ENCODE measurements at places on chromosomes 13 and 19.

DNA sequence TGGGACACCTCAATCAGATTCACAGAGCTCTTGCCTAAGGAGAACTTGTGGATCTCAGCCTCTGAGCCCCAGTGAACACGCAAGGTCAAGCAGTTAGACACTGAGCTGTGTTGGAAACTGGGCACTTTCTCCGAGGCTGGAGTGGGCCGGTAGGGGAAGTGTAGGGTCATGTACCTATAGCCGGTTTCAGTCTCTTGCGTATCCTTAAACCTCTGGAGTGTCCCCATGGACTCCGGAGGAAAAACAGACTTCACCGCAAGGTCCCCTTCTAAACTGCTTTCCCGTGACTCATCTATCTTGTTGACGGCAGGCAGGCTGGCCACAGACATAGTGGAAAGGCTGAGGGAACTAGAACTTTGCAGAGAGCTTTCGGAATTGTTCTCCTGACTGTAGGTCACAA is 11.3 kb downstream of the IQCN start:
- no peak for DNase-seq

GRCh38 chr19:46116121-46116520 is 8.4 kb downstream of the IGFL3 start:
- DNase-seq = no peak

GRCh38 chr13:98397221-98397620 is 179.7 kb downstream of the STK24 start:
- DNase-seq = no peak

- DNase-seq = peak; percentile 43
Observed at GRCh38 chr19:14165990-14166830, 29.8 kb upstream of the ASF1B start.

DNA sequence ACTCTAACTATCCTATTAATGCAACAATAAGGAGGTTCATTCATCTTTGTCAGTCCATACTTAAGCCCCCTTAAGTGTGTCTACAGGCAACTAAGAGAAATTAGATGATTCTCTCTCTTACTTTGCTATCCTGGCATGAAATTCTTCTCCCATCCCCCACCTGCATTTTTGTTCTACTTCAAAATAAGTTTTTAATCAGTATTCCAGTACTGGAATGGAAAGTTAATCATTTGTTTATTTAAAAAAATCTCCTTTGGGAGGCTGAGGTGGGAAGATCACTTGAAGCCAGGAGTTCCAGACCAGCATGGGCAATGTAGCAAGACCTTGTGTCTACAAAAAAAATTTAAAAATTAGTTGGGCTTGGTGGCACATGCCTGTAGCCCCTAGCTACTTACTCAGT is 222.1 kb downstream of the MZT1 start:
- DNase-seq = no peak

DNA sequence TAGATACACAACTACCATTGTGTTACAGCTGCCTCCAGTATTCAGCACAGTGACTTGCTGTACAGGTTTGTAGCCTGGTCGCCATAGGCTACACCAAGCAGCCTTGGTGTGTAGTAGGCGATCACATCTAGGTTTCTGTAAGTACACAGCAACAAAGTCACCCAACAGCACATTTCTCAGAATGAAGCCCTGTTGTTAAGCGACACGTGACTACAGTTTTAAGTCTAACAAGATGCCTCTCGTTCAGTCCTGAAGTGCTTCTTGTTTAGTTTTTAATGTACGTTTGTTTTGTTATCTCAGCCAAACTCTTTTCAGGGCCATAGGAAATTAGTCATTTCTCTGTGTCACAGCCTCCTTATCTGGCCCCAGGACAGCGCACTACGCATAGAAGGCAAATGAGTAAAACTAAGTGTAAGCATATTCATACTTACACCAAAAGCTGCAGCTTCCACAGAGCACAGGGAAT is 50.0 kb upstream of the GPR183 start:
- peak; percentile 84 for DNase-seq

DNA sequence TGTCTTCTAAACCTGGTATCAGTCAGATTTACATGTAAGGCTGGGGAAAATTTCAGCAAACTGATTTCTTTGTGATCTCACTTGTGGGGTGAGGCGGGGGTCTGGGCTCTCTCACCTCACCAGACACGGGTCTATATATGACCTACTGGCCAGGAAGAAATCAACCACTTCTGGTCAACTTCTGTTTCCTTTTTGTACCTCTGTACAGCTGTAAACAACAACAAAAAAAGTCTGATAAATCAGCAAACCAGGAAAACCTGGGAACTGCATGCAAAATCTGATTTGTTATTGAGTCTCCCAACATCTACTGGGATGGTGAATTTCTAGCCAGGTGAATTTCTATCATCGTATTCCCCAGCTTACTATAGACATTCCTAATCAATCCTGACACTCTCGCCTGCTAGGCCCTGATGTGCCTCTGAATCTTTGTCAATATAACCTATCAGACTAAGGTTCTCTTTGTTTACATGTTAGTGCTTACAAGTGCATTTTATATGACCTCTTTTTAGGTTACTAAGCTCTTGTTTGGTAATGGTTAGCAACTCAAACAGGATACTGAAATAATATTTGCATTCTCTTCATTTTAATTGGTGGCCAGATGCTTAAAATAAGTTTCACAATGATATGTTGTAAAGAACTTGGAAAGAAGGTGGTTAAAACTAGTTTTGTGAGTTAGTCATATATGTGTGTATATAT is 77.7 kb downstream of the LRRC63 start:
- no peak for DNase-seq

DNA sequence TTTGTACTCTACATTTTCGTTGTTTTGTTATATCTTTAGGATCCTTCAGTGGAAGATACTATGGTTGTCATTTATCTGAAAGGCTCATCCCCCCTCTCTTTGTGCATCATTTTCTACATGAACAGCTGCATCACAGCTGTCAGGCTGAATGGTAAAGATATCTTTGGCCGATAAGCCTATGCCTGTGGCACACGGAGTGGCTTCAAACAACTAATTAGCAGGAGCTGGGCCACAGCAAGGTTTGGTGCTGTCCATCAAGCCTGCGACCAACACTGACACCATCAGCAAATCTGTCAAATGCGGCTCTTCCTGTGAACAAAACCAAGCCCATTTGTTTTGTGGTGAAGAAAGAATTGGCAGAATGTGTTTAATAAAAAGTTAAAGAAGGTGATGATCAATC is 334.4 kb downstream of the PCDH9 start:
- DNase-seq = no peak

DNA sequence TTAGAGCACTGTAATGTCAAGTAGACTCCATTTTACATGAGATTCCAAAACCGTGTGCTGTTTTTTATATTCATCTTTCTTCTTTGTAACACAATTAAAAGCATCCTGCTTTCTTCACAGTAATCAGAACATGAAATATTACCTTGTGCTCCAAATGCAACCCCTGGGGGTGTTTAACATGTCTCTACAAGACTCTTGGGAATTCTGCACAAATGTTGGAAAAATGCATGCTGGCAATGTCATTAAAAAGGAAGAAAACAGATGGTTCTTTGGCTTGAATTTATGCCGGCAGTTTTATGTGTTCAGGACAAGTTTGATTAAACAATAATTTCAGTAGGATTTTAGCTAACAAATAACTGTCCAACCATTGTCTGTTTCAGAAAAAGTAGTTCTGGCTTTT is 159.1 kb downstream of the LIG4 start:
- DNase-seq = no peak

- no peak for DNase-seq
Observed at GRCh38 chr13:50226515-50227155, 211.4 kb downstream of the KCNRG start.

- no peak for DNase-seq
Observed at GRCh38 chr19:16628984-16629691, 1.1 kb upstream of the MED26 start.

GRCh38 chr19:30356951-30357579 is 15.1 kb upstream of the ZNF536 start:
- DNase-seq = no peak

- DNase-seq = no peak
Observed at GRCh38 chr19:2542341-2543069, 66.6 kb downstream of the GADD45B start.

DNA sequence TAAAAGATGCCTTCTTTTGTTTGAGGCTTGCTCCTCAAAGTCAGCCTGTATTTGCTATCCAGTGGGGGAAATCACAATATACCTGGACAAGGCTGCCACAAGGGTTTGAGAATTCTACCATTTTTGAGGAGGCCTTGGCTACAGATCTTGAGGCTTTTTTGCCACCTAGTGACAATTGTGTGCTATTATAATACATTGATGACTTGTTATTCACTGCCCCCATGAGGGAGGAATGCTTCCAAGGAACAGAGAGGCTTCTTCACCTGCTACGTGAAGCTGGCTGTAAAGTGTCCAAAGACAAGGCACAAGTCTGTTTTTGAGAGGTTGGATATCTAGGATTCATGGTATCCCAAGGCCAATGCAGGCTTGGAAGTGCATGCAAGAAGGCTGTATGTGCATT is 72.5 kb downstream of the ZNF708 start:
- no peak for DNase-seq

GRCh38 chr13:114147803-114148520 is 15.5 kb upstream of the RASA3 start:
- DNase-seq = no peak

- no peak for DNase-seq
Observed at GRCh38 chr19:45705710-45706415, 13.4 kb downstream of the QPCTL start.

GRCh38 chr19:58154287-58154678 is 3.7 kb upstream of the ZNF329 start:
- DNase-seq = no peak

GRCh38 chr13:23460921-23461320 is 27.4 kb upstream of the SACS start:
- no peak for DNase-seq

DNA sequence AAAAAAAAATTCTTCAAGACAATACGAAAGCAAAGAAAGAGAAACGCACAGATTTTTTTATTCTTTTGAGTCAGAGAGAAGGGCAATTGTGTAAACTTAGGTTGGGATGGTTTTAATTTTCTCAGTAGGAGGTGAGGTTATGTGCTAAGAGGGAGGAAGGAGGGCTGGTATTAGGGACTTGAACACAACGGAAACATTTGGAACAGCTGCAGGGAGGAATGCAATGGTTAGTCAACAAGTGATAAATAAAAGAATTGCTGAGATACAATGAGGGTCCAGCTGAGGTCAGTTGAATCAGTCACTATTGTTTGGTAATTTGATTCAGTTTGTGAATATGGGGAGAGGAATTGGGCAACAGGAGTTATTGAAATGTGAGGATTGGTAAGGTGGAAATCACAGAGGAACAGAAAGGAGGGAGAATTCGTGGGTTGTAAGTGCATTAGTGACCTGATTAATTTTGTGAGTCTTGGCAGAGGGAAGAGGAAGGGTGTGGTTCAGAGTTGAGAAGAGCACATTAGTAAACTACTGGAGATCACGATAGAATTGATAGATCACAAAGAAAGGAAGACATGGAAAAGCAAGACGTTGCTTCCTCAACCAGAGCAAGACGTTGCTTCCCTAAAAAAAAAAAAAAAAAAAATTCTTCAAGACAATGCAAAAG is 499.5 kb upstream of the SPRY2 start:
- DNase-seq = no peak

DNA sequence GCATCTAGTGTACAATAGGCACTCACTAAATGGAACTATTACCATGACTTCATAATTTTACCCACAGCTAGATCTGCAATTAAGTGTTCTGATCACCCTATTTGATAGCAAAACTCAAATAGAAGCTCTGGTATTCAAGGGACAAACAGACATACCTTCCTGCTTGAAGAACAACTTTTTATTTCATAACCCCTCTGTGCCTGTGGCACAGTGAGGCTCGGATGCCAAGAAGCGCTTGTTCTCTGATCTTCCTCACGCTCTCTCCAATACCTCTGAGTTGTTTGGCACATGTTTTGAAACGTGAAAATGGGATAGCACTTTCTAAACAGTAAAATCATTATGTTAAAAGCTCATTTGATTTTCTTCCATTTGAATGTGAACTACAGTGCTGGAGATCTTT is 232.0 kb downstream of the KLF5 start:
- DNase-seq = no peak

- DNase-seq = no peak
Observed at GRCh38 chr13:108407495-108407894, 138.0 kb downstream of the TNFSF13B start.

DNA sequence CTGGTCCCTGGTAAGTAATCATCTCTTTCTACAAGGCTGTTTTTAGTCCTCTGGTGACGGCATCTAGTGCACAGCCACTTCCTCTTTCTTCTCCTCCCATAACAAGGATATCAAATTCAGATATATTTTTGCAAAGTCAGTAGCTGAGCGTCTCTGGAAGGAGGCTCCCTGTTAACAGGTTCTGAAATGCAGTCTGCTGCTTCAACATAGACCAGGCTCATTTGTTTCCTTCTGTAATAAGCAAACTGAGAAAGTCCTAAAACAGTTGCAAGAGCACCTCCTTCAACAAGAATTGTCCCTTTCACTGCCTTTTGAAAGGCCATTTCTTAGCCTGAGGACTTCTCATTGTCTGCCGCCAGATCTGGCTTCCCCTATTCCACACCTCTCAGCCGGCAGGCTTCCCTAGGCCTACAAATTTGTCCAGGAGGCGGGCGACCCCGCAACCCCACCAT is 7.4 kb upstream of the ZSCAN5A start:
- DNase-seq = no peak

GRCh38 chr19:12794971-12795381 is 3.7 kb downstream of the JUNB start:
- no peak for DNase-seq

- DNase-seq = no peak
Observed at GRCh38 chr19:51263808-51264207, 12.9 kb downstream of the SIGLECL1 start.

GRCh38 chr13:89610331-89610730 is 1737.2 kb upstream of the MIR17HG start:
- DNase-seq = no peak

DNA sequence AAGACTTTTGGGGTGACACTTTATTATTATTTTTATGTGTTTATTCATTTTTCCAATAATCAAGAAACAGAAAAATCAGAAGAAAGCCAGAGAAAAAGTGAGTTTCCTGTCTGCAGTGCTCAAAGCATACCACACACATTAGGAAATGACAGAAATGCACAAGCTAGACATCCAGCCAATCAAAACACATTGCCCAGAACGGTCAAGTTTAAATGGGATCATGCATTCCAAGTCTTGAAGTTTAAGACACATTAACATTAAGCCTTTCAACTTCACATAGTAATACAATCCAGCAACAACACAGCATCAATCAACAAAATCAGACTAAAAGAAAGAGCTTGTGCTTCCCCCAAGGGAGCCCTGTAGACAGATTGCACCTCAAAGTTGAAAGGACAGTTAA is 28.7 kb upstream of the MEDAG start:
- no peak for DNase-seq

GRCh38 chr13:94783489-94783888 is 71.1 kb upstream of the SOX21 start:
- no peak for DNase-seq

DNA sequence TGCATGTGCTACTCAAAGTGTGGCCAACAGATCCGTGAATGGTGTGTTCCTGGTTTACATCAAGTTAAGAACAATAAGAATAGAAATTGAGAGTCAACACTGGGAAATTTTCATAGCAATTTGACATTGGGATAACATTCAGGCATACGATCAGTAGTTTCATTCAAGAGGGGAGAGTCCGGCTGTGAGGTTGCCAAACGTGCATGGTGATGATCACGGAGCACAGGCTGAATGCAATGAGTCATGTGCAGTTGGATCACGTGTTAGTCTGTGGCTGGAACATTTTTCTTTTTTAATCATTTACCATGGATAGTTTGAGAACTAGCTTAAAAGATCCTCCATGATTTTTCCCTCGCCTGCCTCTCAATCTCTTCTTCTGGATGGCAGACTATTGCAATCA is 2.5 kb upstream of the DCT start:
- DNase-seq = no peak

- no peak for DNase-seq
Observed at GRCh38 chr13:78662467-78662866, 3.5 kb upstream of the OBI1 start.

GRCh38 chr19:6116749-6117430 is 6.6 kb upstream of the RFX2 start:
- no peak for DNase-seq
